ENCODE measurements at places on chromosomes 5 and 9. TPM values are rescaled to one million over a fixed set of nuclear protein-coding genes. Genes with fewer than 3 reads are reported as not detected.

Gene GDA
- not detected for total RNA-seq

Gene GLRA1
- not detected for total RNA-seq

DNA sequence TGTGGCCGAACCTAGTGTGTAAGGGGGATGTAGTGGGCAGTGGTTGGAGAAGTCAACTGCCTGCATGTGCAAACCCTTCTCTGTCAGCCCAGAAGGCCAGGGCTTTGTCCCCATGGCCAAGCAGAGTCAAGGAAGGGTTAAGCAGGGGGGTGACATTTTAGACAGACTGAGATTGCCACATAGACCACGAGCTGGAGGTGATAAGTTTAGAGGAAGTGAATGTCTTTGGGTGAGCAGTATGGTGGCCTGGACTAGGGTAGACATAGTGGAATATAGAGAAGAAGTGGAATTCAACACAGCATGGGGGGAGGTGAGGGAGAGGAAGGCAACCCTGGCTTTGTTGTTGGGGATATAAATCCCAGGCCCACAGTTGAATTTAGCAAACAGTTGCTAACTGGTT lies 38.7 kb upstream of the CDKN2AIPNL start:
- H3K36me3 ChIP-seq: no peaks in the 10 kb centered on the region
- no peak overlapping the region for H3K27ac ChIP-seq
- DNase-seq: no peak
- H3K4me1 ChIP-seq: no peaks in the 10 kb centered on the region

- H3K27ac ChIP-seq: no peak overlapping the region
- H3K4me3 ChIP-seq: no peak overlapping the region
- no peaks in the 10 kb centered on the region for H3K36me3 ChIP-seq
- H3K4me1 ChIP-seq: no peaks in the 10 kb centered on the region
- H3K27me3 ChIP-seq: no peaks in the 10 kb centered on the region
These were observed 69.6 kb upstream of the LRRTM2 start for GRCh38 chr5:138944527-138945322.

DNA sequence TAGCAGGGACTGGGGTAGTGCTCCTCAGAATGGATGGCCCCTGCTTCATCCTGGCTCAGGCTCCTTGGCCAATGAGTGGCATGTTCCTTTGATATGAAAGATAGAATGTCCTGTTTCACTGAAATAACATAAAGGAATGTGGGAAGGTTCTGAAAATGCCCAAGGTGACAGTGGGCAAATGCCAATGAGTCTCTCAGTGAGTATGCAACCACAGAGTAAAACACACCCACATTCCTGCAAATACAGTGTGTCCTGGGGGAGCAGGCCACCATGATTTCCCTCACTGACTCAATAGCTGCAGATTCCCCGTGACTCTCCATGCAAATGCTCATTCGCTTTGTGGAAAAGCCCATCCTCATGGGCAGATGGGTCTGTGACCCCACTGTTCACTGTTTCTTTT lies 36.4 kb downstream of the ZNF366 start:
- no peaks in the 10 kb centered on the region for H3K27me3 ChIP-seq
- H3K4me1 ChIP-seq: no peaks in the 10 kb centered on the region
- H3K27ac ChIP-seq: no peak overlapping the region
- H3K36me3 ChIP-seq: no peaks in the 10 kb centered on the region

- no peak overlapping the region for H3K27ac ChIP-seq
- H3K4me1 ChIP-seq: no peaks in the 10 kb centered on the region
- H3K36me3 ChIP-seq: no peaks in the 10 kb centered on the region
- H3K4me3 ChIP-seq: no peak overlapping the region
These were observed 193.5 kb upstream of the KLF9 start for GRCh38 chr9:70607926-70608325.

DNA sequence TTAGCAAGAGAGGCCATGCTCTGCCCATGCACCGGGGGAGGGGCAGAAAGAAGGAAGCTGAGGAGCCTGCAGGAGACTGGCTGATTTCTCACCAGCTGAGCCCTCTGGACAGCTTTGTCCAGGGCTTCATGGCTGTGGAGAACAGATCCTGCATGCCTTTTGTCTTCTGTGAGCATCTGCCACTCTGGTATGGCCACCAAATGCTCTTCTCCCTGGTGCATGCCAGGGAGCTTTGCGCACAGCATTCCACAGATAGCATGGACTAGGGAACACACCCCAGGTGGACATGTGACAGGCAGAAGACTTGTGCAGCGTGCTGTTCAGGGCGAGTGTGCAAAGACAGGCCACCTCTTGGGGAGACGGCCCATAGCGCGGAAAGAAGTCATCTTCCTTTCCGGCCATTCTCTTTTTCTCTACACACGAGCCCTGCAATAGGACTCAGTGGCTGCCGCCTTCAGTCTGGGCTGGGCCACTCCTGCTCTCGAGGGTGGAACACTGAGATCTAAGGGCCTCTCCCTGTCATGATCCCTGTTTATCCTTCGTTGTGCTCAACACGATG lies 56.7 kb downstream of the GADD45G start:
- no peaks in the 10 kb centered on the region for H3K4me1 ChIP-seq
- H3K4me3 ChIP-seq: no peak overlapping the region
- no peak overlapping the region for H3K27ac ChIP-seq
- no peak for DNase-seq
- H3K36me3 ChIP-seq: no peaks in the 10 kb centered on the region
- H3K27me3 ChIP-seq: no peaks in the 10 kb centered on the region

DNA sequence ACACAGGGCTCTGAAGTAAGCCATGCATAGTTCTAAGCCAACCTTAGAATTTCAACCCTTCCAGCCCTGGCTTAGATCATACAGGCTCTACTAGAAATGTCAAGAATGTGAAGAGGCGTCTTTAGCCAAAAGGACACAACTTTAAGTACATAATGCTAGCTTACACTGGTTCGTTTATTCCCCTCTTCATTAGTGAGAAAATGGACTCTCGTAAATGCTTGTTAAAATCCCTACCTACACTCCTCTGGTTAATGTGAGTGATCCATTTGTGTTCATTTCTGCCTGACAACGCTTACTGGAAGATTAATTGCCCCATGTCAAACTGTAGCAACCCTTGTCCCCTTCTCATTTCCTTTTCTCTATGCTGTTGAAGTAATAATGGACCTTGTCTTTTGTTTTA lies 149.3 kb upstream of the POU5F2 start:
- no peaks in the 10 kb centered on the region for H3K27me3 ChIP-seq
- no peak for DNase-seq
- no peak overlapping the region for H3K4me3 ChIP-seq
- no peaks in the 10 kb centered on the region for H3K4me1 ChIP-seq
- H3K27ac ChIP-seq: no peak overlapping the region
- H3K36me3 ChIP-seq: no peaks in the 10 kb centered on the region

DNA sequence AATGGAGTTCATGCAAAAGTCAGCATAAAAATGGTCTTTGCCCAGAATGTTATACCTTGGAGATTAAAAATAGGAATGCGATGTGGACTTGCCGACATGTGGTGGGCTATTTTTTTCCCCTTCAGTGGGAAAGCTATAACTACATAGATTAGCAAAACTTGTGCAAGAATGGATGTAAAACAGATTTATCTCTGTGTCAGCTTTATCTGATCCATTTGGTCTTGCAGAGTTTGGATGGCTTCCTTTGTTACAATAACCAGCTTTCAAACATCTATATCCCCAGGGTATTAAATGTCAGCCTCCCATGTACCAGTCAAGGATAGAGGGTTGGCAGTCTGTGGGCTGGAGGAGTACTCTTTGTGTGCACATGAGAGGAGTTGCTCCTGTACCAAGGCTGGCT lies 284.9 kb downstream of the TMEM38B start:
- no peak overlapping the region for H3K4me3 ChIP-seq
- no peak overlapping the region for H3K27ac ChIP-seq
- DNase-seq: no peak
- no peaks in the 10 kb centered on the region for H3K4me1 ChIP-seq
- H3K36me3 ChIP-seq: no peaks in the 10 kb centered on the region

Measured in naive thymus-derived CD4-positive, alpha-beta T cell (primary cell).